ENCODE measurements at places on chromosomes 4 and X.

DNA sequence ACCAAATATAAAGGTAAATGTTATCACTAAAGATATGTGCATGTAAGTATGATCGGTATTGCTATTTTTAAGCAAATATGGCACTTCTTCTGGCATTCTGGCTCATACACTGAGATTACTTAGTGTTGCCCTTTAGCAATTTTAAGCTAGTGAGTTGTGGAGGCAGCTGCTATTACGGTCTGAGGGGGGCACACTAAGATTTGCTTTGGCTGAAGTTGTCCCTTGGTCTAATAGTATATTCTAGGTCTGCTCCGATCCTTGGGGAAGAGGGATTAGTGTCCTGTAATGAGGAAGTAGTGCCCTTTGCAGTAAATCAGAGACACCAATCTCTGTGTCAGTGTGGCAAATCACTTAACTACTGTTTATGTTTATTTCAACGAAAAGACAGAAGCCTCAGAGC is 196.5 kb upstream of the FTHL17 start:
- DNase-seq, result no peak

DNA sequence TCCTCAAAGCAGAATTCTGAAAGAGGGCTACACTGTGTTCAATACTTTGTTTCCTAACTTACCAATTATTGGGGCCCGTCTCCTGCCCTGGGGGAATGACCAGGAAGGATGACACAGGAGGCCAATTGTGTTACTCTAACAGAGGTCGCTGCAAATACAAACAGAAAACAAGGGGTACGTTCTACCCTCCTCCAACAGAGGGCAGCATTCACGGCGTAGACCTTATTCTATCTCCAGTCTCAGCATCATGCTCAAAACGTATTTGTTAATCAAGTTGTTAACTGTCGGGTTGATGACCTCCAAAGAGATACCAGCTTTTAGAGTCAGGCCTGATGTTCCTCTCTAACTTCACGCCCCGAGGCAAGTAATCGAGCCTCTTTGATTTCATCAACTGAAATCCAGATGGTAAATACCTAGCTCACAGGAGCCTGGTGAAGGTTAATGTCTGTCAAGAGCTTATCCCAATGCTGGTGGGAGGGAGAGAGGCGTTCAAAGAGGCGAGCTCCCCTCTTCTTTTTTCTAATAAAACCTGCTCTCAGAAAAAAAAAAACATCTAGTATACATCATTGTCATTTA is 181.0 kb upstream of the KCNIP4 start:
- no peak for DNase-seq

DNA sequence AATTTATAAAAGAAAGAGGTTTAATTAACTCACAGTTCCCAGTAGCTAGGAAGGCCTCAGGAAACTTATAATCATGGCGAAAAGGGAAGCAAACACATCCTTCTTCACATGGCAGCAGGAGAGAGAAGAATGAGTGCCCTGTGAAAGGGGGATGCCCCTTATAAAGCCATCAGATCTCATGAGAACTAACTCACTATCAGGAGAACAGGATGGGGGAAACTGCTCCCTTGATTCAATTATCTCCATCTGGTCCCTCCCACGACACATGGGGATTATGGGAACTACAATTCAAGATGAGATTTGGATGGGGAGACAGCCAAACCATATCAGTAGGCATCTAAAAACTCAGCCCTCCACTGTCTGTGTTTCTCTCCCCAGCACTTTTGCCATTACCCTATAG is 22.4 kb downstream of the ANK2 start:
- DNase-seq, result no peak

- DNase-seq, result no peak
These were observed 3.9 kb upstream of the SPOCK3 start for GRCh38 chr4:167238226-167238625.

DNA sequence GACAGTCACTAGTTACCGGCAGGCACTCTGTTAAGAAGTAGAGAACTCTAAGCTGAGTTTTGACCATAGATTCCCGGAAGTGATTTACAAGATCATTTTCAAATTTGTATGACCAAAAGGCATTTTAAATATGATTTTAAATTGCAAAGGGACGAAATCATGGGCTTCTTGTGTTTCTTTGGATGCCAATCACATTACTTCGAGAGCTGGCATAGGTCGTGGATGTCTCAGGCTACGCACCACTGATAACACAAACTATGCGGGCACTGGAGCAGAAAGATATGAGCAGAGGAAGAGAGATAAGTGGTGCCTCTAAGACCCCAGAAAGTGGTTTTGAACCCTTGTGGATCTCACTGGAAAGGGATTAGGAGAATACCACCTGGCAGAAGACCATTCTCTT is 294.2 kb upstream of the FTHL17 start:
- no peak for DNase-seq

DNA sequence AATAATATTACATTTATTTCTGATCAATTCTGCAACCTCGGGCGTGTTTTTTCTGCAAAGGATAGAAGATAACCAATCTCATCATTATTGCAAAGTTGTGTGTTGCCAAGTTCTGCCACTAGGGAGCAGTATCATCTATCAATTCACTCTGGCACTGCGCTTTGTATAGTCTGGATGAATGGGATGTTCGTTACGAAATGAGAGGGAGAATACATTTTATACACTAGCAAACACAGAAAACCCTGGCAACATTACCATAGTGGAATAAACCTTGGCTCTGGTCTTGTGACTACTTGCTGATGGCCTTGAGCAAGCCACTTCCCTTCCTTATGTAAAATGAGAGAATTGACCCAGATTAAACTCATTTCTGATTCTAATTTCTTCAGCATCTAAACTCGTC is 97.5 kb upstream of the ZNF518B start:
- peak; percentile 7 for DNase-seq

GRCh38 chrX:15376956-15377355 is 7.3 kb downstream of the VEGFD start:
- DNase-seq, result no peak

DNA sequence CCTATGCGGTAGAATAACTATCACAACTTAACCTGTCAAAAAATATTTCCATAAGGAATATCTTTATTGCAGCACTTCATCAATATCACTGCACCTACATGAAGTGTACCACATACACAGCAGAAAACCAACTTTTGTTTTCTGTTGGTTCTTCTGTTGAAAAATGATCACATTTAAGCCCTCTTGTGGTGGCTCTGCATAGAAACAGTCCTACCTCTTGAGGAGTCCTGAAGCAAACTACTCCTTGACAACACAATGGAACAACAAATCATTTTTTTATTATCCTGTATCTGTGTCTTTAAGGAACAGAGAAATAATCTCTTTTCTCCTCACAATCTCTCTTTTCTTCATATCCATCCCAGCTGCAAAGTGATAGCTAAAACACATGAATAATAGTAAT is 39.8 kb upstream of the ATOH1 start:
- no peak for DNase-seq

GRCh38 chrX:51420610-51421009 is 75.8 kb downstream of the NUDT11 start:
- no peak for DNase-seq

- DNase-seq, result no peak
These were observed 136.2 kb downstream of the KIT start for GRCh38 chr4:54793856-54794422.

GRCh38 chr4:40514497-40514951 is 115.1 kb downstream of the RBM47 start:
- DNase-seq, result no peak

DNA sequence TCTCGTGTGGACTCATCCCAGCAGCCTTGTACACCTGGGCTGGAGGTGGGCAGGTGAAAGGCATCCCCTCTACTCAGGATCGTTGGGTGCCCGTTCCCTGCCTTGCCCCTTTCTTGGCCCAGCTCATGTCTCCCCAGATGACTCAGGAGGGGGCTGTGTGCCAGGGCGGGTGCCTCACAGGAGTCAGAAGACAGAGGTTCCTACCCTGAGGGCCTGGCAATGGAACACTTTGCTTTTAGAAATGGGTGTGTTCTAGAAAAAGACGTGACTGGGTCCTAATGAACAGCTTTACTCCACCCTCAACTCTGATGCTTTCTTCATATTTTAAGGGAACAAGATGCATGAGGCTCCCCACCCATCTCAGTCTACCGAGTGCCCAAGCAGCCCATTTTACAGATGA is 22.5 kb upstream of the TRIM2 start:
- DNase-seq, result no peak

DNA sequence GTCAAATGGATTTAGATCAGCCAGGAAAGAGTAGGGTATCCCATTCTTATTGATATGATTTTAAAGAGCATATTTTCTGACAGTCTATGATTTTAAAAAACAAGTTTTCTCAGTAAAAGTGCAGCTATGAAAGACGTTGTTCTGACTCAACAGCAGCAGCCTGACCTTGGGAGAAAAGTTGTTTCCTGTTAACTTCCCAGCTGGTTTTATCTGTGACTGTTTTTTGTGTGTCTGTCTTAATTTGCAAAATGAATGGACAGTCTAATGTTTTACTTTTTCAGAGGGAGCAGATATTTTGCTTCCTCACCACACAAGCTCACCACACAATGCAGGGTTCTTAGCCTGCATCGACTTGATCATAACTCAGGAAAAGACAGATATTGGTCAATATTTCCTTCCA is 764 bp upstream of the MTHFD2L start:
- no peak for DNase-seq

- no peak for DNase-seq
These were observed 184.9 kb upstream of the WDFY3 start for GRCh38 chr4:85151371-85151770.

- no peak for DNase-seq
These were observed 3.6 kb downstream of the APOO start for GRCh38 chrX:23904096-23904495.

DNA sequence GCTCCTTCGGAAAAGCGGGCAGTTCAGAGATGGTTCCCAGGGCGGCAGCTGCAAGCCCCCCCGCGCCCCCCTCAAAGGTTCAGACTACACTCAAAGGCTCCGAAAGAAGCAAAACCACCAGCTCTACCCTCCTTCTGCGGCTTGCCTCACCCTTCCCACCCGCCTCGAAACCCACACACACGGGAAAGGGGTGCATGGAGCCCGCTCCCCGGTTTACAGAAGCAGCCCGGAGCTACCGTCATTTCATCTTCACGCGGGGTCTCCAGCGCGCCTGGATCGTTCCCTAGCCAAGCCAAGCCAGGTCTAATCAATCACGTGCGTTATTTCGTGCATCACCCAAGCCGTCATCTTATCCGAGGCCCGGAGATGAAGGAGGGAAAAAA is 1.2 kb downstream of the NLGN4X start:
- no peak for DNase-seq
